Activated gamma-delta T cell treated with anti-CD3 and anti-CD28 coated beads, Interleukin-2, amount 50 U/mL, for 16 hours (primary cell): ENCODE measurements at places on chromosomes 5 and 9.

DNA sequence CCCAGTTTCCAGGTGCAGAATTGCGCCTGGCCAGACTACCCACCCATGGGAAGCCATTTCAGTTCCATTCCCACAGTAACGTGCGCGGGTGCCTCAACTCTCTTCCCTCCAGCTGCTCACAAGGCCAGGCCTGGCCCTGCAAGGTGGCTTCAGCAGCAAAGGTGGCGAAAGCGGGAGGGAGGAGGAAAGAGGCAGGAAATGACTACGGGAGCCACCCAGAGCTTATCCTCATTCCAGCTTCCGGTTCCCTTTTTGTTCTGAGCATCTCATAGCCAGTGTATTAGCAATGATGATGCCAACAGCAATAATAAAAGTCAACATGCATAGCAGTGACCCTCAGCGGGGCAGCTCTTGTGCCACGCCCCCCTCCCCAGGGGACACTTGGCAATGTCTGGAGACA is 101.5 kb upstream of the BOD1 start:
- no peak for DNase-seq

GRCh38 chr5:34001241-34001841 is 6.5 kb downstream of the AMACR start:
- DNase-seq: no peak

DNA sequence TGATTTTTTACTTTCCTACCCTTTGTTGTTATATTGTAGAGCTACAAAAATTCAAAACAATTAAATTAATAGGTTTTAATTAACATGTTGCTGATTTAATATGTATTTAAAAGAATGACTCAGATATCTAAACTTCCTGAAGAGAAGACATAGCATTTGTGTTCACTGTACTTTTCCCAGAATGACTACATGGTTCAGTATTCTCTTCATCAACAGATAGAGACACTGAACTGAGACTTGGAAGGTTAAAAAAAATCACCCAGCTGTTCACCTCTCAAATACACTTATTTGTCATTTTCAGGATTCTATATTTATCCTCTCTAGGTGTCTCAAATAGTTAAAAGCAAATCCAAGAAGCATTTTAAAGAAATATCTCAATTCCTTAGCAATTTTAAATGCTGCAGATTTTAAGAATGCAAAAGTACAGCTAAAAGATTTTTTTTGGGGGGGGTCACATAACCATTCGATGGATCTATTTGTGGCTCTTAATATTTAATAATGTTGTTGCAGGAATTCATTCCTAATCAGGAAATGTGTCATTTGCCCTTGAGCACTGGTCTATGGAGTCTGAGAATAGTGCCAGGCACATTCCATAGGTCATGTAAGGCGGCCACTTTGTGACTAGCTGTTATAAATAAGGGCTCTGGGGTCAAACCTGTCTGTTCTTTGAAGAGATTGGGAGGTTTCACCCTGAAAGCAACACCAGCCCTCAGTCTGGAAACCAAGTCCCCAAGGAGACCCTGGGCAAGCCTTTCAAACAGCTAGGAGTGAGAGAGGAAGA is 463.1 kb downstream of the NR2F1-AS1 start:
- no peak for DNase-seq

DNA sequence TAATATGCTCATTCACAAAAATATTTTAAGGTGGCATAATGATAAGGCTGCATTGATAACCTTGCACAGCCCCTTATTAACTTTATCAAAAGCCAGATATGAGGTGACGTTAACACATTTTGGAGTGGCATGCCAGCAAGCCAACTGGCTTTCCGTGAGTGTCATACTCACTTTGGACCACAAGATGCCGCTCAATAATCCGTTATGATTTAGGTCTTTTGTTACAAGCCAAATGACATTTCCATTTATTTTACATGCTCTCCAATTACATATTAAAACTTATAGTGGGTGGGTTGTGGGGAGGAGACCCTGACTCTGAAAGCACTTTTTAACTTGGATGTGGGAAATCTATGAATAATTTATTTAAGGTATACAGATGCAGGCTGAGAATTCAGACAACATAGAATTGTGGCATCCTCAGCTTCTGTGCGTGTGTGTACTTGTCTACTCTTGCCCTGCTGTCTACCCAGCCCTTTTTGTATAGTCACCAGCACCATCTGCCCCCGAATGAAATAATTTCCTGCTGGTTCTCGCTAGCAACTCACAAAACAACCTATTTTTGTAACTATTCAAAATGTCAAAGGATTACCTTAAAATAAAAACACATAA is 305.1 kb downstream of the PSAT1 start:
- DNase-seq: no peak

GRCh38 chr5:72347801-72348308 is 27.7 kb downstream of the PTCD2 start:
- DNase-seq: no peak

- DNase-seq: no peak
These were observed 6.7 kb downstream of the CCDC187 start for GRCh38 chr9:136297016-136297691.

GRCh38 chr5:133257977-133258376 is 206.2 kb downstream of the HSPA4 start:
- no peak for DNase-seq
